ENCODE measurements at places on chromosomes 13 and 19.

DNA sequence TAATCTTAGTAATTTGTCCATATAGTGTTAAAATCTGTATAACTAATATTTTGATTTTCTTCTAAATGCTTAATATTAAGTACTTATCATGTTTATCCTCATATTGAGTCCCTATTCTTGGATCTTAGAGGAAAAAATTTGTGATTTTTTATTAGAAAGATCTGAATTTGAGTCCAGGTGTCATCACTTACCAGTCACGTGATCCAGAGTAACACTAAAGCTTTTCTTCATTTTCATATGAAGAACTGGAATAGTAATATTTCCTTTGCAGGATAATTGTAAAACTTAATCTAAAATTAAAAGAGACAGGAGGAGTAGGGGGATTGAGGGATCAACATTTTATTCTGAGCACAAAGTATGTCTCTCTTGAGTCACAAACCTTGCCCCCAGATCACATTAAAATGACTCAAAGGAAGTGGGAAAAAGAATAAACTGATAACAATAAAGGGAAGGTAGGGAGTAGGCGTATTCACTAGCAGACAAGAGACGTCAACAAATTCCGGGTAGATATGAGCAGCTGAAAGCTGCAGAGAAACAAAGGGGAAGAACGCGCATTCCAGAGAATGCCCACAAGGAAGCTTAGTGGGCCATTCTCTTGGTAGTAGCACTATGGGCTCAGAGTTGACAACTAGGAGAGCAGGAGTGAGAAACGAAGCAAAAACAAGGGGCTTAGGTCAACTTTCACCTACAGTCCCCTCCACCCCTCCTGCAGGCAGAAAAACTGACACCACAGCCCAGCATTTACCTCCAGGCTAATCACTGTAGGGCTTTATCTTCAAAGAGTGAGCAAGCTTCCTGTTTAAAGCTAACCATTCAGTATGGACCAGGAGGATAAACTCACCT lies 123.1 kb downstream of the SPRY2 start:
- no peak for DNase-seq

DNA sequence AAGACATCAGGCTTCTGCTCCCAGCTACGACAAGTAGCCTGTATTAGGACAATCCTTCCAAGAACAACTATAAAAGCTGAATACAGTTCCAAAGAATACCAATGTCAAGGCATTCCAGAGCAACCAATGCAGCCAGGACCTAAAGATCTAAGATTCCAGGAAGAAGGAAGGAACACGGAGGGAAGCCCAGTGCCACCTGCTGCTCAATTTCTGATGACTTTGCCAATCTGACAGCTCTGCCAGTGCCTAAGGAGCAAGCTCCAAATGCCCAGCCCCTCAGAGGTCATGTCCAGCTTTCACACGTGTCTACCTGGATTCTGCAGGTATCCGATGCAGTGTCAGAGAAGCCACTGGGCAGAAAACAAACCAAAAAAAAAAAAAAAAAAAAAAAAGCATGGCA lies 164.4 kb downstream of the IRS2 start:
- no peak for DNase-seq

DNA sequence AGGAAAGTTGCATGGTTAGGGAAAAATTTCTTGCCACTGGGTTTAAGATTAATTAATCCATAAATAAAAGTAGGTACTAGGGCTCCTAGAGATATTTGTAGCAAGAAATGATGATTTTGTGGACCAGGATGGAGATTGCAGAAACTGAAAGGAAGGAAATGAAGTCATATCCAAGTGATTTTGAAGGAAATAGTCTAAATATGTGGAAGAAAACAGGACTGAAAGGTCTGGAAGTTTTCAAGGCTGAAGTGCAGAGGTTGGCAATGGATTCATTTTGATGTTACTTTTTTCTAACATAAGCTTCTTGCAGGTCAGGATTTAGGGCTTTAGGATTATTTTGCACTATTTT lies 52.8 kb downstream of the SOX21 start:
- DNase-seq, result no peak

DNA sequence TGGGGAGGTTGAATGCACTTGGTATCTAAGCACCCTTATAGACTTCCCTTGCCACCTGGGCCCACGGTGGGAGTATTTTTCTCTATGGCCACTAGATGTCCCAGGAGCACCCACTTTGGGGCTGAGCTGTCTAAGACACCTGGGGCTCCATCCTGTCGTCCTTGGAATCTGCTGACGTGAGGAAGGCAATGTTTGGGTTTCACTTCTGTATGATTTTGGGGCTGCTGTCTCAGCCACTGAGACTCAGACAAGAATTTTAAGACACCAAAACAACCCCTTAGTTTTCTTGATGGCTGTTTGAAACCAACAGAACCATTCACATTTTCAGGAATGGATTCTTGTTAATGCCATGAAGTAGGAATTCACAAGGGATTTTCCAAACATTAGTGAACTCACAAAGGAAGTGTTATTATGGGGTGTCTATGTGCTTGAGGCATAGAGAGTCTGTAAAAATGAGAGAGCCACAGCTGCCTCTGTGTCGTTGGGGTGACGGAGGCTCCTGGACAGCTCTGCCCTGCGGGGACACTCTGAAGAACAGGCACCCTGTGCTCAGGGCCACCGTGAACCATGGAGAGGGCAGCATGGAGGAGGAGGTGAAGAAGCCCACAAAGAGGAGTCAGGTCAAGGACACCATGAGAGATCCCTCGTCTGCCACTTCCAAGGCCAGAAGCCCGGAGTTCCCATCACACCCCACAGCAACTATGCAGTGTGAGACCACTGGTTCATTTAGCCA lies 106.8 kb upstream of the SPATA13 start:
- DNase-seq, result peak; percentile 56

GRCh38 chr19:18645035-18645511 lies 8.2 kb downstream of the KLHL26 start:
- no peak for DNase-seq

DNA sequence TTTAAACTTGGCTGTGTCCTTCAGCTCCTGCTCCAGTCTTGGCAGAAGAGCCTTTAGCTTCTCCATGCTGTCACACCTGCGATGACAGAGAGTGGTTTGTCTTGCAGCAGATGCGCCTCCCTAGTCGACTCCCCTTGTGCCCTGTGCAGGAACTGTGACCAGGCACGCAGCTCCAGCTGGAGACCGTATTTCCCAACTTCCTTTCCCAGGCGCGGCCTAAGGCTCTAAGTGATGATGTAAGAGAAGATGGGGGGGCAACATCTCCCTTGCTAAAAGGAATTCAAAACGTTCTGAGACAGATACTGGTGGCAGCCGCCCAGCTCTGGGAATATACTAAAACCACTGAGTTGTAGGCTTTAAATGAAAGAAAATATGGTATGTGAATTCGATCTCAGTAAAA lies 16.3 kb downstream of the DCUN1D2 start:
- DNase-seq, result peak; percentile 43

GRCh38 chr13:112770504-112770903 lies 80.7 kb downstream of the ATP11A start:
- no peak for DNase-seq

- DNase-seq, result no peak
These were observed 865.0 kb downstream of the PCDH9 start for GRCh38 chr13:66365101-66365500.

GRCh38 chr13:60427285-60427684 lies 30.3 kb downstream of the TDRD3 start:
- DNase-seq, result no peak

GRCh38 chr19:12946092-12946721 lies 545 bp downstream of the RAD23A start:
- peak; percentile 38 for DNase-seq

DNA sequence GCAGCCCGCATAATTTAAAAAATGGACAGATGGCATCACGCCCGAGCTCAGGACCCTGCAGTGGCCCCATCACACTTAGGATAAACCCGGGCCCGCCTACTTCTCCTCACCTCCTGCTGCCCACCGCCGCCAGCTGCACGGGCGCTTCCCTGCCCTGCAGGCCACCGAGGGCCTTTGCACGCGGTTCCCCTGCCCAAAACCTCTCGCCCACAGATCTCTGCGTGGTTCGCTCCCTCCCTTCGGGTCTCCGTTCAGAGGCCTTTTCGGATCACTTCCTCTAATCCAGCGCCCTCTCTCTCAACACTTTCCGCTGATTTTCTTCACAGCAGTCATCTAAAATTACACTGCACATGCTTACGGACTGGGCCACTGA lies 1.8 kb downstream of the SHISA7 start:
- DNase-seq, result no peak

GRCh38 chr13:43587376-43587775 lies 199.4 kb downstream of the ENOX1 start:
- DNase-seq, result no peak

GRCh38 chr19:1825909-1826556 lies 14.0 kb upstream of the ATP8B3 start:
- peak; percentile 30 for DNase-seq

DNA sequence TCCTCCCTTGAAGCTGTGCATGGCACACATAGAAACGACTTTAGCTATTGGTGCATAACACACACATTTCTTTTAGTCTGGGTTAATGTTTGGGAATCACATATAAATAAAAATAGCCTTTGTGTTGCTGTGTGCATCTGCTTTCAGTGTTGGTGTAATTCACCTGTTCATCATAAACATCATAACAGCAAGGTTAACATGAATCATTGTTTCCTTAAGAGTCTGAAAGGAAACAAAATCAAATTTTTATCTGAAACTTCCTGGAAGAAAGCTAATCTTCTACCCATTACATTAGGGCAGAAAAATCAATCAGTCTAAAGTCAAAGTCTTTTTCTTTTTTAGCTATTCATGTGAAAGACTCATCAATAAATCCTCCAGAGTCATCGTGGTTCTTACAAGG lies 35.0 kb upstream of the TNFSF11 start:
- DNase-seq, result no peak

- no peak for DNase-seq
These were observed 1.1 kb upstream of the EPN1 start for GRCh38 chr19:55673889-55674288.
